ENCODE measurements at places on chromosomes 3 and 15. TPM values are rescaled to one million over a fixed set of nuclear protein-coding genes. Genes with fewer than 3 reads are reported as not detected.

- no peak for DNase-seq
Observed at GRCh38 chr3:72412340-72412956, 435.8 kb downstream of the SHQ1 start.

DNA sequence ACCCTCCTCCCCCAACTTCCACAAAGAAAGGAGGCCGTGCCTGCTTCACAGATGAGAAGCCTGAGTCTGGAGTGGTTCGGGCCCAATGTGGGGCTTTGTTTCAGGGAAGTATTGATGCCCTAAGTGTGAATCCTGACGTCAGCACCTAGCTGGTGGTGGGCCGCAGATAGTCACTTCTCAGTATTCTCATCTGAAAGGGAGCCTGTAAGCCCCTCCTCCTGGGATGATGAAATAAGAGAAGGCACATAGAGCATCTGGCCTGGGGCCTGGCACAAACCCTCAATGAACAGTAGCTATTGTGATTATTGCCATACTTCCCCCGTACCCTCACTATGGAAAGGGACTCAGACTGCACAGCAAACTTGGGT is 24.8 kb downstream of the LINGO1 start:
- no peak for DNase-seq

DNA sequence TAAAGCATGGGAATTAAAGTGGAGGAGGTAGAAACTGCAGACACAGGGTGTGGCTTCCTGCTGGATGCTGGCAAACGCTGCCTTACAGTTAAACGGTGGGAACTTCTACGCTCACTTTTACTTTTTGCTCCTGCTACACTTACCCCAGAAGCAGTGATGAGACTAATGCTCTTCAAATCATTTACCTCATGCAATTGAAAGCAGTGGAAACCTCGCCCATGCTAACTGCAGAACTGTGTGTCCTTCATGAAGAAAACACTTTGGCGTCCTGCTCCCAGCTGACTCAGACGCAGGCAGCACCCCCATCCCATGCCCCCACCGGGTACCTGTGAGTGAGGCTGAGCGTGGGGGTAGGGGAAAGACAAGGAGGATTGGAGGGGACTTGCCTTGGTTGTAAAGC is 31.8 kb downstream of the UPK1B start:
- DNase-seq: no peak

ARL14 gene
- not detected for total RNA-seq

- DNase-seq: no peak
Observed at GRCh38 chr15:86041399-86041798, 38.3 kb upstream of the AGBL1 start.

GRCh38 chr3:16960125-16960524 is 75.4 kb downstream of the PLCL2 start:
- no peak for DNase-seq

SUCLG2 gene
- 25.5 TPM for total RNA-seq

DNA sequence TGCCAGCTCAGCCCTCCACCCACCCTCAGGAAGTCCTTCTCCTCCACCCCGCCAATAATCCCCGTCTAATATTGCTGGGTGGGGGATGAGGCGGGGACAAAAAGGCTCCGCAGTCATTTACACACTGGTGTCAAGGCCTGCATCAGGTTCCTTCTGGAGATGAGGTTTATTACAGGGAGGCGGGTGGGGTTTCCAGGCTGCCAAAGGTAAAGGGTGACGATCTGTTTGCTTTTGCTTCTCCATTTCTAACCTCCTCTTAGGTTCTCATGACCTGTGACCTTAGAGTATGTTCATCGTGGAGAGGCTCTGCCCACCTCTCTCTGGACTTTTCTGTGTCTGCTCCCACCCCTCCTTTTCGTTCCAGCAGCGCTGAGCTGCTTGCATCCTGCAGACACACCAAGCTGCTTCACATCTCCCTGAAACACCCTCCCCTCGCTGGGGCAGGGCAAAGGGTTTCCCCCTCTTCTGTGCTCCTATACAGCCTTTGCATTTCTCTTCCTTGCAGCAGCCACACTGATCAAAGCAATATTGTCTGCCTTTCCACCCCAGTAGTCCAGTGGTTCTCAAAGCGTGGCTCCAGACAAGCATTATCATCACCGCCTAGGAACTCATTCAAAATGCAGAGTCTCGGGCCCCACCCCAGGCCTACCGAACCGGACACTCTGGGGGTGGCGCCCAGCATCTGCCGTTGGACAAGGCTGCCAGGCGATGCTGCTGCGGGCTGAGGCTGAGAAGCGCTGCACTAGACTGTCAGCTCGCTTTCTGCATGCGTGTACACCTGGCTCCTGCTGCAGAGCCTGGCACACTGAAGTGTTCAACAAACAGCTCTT is 26.6 kb downstream of the CA12 start:
- DNase-seq: no peak

DNA sequence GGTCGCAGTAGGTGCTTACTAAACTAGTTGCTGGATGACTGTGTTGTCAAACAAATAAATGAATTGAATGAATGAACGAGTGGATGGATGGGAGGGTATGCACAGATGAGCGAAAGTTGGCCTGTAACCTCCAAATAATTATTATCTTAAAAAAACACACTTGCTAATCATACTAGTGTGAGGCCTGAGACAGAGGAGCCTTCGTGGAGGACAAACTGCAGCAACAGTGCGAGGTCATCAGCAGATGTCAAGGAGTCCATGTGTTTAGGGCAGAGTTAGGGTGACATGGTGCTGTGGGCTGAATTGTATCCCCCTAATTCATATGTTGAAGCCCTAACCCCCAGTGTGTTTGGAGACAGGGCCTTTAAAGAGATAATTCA is 24.4 kb downstream of the CORO2B start:
- no peak for DNase-seq

GRCh38 chr3:86990012-86990733 is 776 bp downstream of the VGLL3 start:
- no peak for DNase-seq

FBXW12 gene
- not detected for total RNA-seq

- DNase-seq: no peak
Observed at GRCh38 chr3:126781889-126782491, 78.0 kb downstream of the CHCHD6 start.

KLHDC8B gene
- total RNA-seq: 22.4 TPM

DNA sequence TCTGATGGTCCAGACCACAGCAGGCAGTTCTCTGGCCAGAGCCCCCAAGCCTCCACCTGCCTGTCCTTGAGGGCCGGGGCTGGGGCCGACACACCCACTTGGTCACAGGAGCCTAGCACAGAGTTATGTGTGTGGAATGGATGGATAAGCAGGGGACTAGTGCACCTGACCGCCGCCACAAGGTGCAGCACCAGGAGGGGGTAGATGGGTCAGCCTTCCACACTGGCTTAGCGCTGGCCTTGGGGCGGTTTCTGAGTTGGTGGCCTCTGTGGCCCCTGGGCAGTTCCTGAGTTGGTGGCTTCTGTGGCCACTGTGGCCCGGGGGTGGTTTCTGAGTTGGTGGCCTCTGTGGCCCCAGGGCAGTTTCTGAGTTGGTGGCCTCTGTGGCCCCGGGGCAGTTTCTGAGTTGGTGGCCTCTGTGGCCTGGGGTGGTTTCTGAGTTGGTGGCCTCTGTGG is 75.8 kb downstream of the FBLN2 start:
- DNase-seq: no peak

Data from thoracic aorta (tissue), 2 donors.